Naive thymus-derived CD8-positive, alpha-beta T cell (primary cell): ENCODE measurements at places on chromosomes 7 and 10. TPM values are rescaled to one million over a fixed set of nuclear protein-coding genes. Genes with fewer than 3 reads are reported as not detected.

The ASZ1 gene
- not detected for total RNA-seq

The DPYSL4 gene
- total RNA-seq = 1.3 TPM

The SH2D4B gene
- total RNA-seq = 0.36 TPM

The COPS6 gene
- total RNA-seq = 72.0 TPM

The EBLN1 gene
- not detected for total RNA-seq

The NCF1 gene
- 12.0 TPM for total RNA-seq

The CPN1 gene
- total RNA-seq = not detected

The CNNM1 gene
- 0.55 TPM for total RNA-seq

The GLI3 gene
- total RNA-seq = not detected

The CUBN gene
- total RNA-seq = 9.5 TPM

The GPR26 gene
- total RNA-seq = not detected

The GPR146 gene
- 9.5 TPM for total RNA-seq

The ANKRD61 gene
- not detected for total RNA-seq

The NPTX2 gene
- total RNA-seq = not detected

The SPDYE18 gene
- total RNA-seq = 3.0 TPM

The MGMT gene
- 18.9 TPM for total RNA-seq

The RNF148 gene
- total RNA-seq = not detected

The TMEM243 gene
- 138 TPM for total RNA-seq

The FAM25A gene
- not detected for total RNA-seq

The GSTO1 gene
- total RNA-seq = 44.3 TPM

The OAT gene
- total RNA-seq = 47.2 TPM

The AOC1 gene
- not detected for total RNA-seq

The PTPN20 gene
- 2.7 TPM for total RNA-seq
